AG10803 (cell line): ENCODE measurements at places on chromosomes 7 and 10.

DNA sequence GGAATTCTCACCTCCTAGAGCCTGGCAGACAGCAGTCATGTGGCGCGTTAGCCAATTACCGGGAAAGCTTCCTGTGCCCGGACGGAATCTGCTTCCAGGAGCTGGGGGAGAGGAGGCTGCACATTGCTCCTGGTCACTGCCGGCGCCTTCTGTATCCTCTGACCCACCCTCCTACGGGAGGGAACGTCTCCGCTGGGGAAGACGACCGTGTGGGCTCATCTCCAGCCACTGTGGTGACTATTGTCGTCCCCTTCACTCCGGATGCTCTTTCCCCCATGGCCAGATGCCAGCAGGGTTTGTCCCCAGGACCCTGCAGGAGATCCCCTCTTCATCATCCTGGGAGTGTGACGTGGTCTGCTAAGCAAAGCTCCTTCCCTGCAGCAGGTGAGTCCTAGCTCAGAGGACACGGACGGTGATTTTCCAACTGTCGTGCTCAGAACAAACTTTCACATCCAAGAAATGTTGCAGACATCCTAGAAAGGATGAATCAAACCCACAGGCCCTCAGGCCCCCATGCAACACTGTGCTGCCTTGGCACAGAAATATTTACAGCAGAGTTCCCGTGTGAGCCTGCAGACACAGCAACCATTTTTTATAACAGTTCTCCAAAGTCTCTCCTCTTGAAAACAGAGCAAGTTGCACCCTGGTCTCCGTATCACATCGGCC, 29.6 kb upstream of the FAM20C start:
- peak; percentile 25 for DNase-seq

GRCh38 chr7:157263156-157263555, 73.6 kb upstream of the DNAJB6 start:
- no peak for DNase-seq

DNA sequence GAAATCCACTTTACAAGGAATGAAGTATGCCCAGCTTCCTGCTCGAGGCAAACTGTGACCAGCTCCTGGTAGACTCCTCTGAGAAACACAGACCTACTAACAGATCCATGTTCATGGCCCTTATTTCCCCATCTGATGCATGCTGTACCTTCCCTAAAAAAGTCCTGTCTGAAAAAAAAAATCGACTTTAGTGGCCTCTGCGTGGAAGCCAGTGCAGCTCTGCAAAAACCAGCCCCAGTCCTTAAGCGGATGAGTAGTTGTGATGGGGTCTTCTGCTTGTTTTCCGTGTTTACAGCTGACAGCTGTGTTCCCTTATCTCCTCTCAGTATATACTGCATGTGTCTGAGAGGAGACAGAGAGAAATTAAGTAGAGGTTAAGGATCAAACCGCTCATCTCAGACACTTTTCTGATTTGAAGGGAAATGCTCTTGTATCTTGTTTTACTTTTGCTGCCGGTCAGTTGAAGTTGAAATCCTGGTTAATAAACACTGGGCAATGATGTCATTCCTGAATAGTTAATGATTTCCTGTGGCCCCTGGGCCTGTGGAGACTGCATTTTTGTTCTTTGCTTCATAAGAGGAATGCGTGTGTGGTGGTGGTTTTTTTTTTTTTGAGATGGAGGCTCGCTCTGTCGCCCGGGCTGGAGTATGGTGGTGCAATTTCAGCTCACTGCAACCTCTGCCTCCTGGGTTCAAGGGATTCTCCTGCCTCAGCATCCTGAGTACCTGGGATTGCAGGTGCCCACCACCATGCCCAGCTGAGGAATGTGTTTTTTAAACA, 67.6 kb downstream of the DOCK1 start:
- DNase-seq, result peak; percentile 90

GRCh38 chr10:24310104-24310503, 101.2 kb downstream of the KIAA1217 start:
- no peak for DNase-seq

- DNase-seq, result no peak
These were observed 4.3 kb downstream of the ELOVL3 start for GRCh38 chr10:102230264-102230860.

DNA sequence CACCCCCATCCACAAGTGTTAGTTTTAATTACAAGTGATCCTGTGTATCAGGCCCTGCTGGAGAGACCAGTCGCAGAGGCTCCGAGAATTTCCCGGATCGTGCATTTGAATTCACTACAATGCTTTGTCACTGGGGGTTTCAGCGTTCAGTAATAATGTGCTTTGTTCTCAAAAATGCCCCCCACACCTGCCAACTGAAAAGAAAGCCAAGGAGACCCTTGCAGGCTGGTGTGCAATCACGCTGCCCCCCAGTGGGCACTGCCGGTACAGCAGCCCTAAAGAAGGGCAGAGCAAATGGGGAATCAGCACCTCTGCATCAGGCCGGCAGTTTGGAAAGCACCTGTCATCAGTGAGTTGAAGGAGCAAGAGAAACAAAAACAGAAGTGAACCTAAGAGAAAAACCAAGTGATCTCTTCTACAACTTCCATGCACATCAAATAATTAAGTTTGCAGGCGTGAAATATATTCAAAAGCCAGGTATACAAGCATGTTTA, 177.6 kb downstream of the PARD3 start:
- no peak for DNase-seq

GRCh38 chr10:102389894-102390293, 5.6 kb upstream of the NFKB2 start:
- no peak for DNase-seq

GRCh38 chr10:74153123-74153522, 2.1 kb downstream of the ADK start:
- DNase-seq, result peak; percentile 65

DNA sequence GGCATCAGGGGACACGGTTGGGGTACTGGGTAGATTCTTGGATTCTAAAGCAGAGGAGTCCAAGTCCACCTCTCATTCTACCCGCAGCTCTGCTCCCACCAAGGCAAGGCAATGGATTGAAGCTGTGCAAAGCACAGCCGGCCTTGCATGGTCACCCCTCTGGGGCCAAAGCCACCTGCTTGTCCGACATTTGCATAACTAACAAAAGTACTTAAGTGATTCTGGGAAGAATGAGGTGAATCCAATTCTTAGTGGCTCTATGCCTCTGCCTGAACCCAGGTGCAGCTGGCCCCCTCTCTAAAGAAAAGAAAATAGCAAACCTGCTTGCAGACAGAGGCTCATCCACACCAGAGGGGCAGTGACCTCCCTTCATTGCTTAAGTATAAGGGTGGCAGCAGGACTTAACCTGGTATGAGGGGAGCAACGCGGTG, 10.7 kb upstream of the COBL start:
- DNase-seq, result no peak

- no peak for DNase-seq
These were observed 16.6 kb downstream of the TAS2R40 start for GRCh38 chr7:143238289-143238980.

DNA sequence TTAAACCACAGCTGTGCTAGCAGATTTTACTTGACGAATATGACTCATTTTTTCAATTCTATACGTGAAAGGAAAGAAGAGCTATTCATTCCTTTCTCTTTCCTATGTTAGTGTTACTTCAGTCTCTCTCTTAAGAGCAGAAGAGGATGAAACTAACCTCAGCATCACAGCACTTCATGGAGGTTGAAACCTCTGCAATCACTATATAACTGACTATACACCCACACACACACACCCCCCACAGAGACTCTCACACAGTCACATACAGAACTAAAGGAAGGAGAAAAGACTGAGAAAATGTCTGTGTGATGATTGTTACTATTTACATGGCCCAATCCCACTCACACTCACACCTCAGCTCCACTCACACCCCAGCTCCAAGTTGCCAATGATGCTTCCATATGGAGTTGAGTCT, 104.2 kb downstream of the KIF20B start:
- DNase-seq, result no peak

DNA sequence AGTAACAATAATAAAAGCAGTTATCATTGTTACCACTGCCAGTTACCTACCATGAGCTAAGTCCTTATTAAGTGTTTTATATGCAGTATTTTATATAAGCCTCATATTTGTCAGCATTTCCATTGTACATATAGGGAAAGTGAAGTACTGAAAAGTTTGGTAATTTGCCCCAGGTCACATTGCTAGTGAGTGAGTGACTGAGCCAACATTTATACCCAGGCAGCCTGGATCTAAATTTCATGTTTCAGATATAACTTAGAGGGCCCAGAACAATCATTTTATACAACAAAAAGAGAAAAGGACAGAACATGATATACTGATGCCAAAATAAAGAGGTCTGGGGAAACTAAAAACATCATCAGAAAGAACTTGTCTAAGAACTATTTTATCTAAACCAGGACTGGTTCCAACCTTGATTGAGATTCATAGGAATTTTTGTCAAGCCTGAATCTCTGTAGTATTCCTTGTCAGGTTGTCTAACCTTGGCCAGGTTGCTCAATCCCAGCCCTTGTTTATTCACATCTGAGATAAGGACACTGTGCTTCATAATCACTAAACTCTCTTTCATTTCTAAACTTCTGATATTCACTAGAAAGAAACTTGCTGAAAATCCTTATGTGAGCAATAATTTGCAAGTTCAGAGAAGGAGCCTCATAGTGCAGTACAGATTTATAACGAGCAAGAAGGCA, 308.2 kb downstream of the IPMK start:
- no peak for DNase-seq

DNA sequence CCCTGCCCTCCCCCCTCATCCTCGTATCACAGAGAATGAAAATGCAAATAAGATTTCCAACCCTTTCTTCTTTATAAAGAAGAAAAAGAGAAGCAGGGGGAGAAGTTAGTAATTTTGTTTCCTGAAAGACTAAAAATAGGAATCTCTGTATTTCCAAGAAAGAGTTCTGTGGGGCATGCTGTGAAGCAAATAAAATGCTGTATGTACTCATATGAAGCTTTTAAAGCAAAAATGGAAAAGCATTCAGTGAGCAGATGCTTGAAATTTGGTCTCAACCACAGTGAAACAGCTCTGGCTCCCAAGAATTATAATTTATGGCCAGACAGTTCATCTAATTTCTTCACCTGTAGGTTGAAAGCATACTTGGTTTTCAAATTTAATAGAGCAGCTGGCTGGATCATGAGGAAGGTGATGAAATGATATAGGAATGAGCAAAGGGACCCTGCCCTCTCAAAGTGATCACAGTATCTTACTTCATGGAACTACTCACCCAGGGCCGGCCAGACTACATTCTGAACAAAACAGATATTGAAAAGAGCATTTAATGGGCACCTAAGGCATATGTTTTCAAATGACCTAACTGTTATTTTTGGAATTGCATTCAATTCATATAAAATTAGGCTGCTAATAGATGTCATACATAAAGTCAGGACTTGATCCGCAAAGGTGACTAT, 31.4 kb downstream of the SVIL start:
- no peak for DNase-seq

DNA sequence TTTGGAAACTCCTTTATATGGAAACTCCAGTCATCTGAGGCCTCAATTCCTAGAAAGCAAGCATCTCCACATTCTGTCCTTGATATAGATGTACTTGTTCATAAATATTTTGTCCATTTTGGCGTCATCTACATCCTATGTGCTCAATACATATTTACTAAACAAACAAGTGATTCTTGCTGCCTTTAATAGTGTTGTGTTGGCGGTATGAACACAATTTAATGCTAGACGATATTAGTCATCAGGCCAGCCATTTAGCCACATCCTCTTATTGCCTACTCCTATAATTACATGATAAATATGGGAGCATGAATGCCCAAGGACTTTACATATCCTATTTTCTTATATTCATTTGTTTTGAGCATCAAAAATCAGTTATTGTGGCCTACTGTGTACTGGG, 18.5 kb upstream of the IFRD1 start:
- no peak for DNase-seq

DNA sequence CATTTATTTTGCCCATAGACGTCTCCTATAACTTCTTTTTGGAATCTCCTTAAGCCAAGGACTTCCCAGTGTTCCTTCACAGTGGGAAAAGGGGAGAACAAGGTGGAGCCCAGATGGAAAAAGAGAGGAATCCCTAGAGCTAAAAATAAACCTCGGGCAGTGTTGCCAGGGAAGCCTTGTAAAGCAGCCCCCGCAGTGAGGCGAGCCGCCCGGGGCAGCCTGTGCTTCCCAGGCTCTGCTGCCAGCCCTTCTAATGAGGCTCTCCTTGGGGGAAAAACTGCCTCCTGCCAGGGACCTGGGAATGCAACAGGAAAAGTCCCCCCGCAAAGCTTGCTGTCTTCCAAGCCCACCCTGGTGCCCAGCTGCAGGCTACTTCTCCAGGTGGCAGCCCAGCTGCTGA, 71.7 kb downstream of the SH3PXD2A start:
- DNase-seq, result no peak

- peak; percentile 91 for DNase-seq
These were observed 60.7 kb downstream of the TMEM209 start for GRCh38 chr7:130144312-130145171.
